ENCODE measurements at places on chromosomes 4 and X.
A peak's percentile ranks its signal among the peaks of the same experiment; 100 is the strongest.

GRCh38 chrX:38639730-38640129 lies 78.4 kb downstream of the TSPAN7 start:
- H3K27me3 ChIP-seq = no peaks in the 10 kb centered on the region
- H3K36me3 ChIP-seq = no peaks in the 10 kb centered on the region
- no peak for DNase-seq
- no peak overlapping the region for H3K27ac ChIP-seq

DNA sequence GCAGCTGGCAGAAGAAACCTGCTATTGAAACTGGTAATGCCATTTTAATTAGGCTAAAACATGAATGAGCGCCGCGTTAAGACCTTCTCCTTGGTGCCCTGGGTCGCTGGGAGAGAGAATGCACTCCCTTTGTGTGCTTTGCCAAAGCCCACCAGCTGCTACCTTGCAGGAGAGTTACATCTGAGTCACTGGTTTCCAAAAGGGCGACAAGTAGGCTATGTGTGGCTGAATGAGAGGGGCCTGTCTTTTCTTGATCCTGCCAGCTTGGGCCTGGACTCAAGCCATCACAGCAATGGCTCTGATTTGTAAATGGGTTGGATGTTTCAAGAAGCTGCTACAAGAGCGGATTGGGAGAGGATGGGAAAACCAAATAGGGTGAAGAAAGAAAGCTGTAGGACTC lies 81.5 kb downstream of the NHS start:
- H3K27ac ChIP-seq = no peak overlapping the region
- DNase-seq = no peak
- H3K4me3 ChIP-seq = no peak overlapping the region
- no peaks in the 10 kb centered on the region for H3K36me3 ChIP-seq
- H3K4me1 ChIP-seq = no peaks in the 10 kb centered on the region

GRCh38 chr4:185179488-185179887 lies 24.3 kb downstream of the CFAP97 start:
- peak overlapping the region; percentile 69 for H3K27ac ChIP-seq
- no peak overlapping the region for H3K4me3 ChIP-seq
- H3K36me3 ChIP-seq = no peaks in the 10 kb centered on the region
- H3K4me1 ChIP-seq = peaks cover 48% of the 10 kb centered on the region

DNA sequence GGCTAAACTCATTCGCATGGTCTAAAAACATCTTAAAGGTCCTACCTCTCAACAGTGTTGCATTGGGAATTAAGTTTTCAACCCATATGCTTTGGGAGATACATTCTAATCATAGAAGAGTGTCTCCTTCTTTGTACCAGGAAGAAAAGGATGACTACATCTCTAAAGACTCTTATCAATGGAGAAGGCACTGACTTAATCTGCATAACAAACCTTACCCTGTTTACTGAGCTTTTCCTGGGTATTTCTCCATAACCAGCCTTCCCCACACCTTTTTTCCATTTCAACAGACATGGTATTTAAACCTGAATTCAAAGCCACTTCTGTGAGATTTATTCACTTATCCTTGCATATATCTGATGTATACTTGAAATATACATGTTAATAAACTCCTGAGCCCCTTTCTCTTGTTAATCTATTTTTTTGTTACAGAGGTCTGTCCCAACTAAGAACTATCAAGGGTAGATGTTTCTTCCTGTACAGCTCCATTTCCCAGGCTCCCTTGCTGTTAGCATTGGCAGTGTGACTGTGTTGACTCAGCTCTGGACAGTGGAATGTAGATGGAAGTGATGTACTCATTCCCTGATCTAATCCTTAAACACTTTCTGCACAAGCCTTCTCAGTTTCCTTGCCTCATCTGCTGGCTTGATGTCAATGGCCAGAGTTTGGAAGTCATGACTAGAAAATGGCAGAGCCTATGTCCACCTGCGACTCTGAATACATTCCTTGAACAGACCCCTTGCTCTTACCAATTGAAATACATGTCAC lies 148.9 kb upstream of the CPEB2 start:
- no peaks in the 10 kb centered on the region for H3K27me3 ChIP-seq
- no peaks in the 10 kb centered on the region for H3K36me3 ChIP-seq
- H3K4me3 ChIP-seq = no peak overlapping the region

GRCh38 chrX:78522601-78523000 lies 136.5 kb downstream of the RTL3 start:
- H3K27ac ChIP-seq = no peak overlapping the region
- H3K27me3 ChIP-seq = no peaks in the 10 kb centered on the region
- no peaks in the 10 kb centered on the region for H3K4me1 ChIP-seq
- no peaks in the 10 kb centered on the region for H3K36me3 ChIP-seq
- H3K4me3 ChIP-seq = no peak overlapping the region

DNA sequence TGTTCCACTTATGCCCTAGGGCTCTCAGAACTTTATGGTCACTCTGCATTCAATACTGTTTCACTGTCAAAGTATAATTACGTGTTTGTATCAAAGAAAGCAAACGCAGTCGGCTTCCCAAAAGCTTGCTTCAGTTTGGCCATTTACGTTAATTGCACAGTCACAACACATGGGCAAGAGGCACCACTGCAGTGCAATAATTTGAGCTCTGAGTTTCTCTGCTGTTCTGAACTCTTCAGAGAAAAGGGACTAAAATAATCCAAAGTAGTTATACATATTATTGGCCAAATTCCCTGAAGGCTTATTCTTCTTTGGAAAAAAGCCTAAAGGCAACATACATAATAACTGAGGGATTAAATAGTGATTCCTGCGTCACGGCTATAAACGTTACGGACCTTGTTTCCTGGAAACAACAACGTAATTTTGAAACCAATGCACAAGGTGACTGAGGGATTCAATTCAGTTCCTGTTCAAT lies 51.3 kb downstream of the RNF150 start:
- no peak for DNase-seq
- H3K27me3 ChIP-seq = no peaks in the 10 kb centered on the region
- no peak overlapping the region for H3K4me3 ChIP-seq

GRCh38 chr4:15194520-15194919 lies 192.2 kb downstream of the CPEB2 start:
- no peak for DNase-seq
- no peaks in the 10 kb centered on the region for H3K27me3 ChIP-seq
- no peak overlapping the region for H3K4me3 ChIP-seq
- peaks cover 14% of the 10 kb centered on the region for H3K4me1 ChIP-seq

GRCh38 chrX:97766501-97767095 lies 882.9 kb downstream of the RPA4 start:
- no peak overlapping the region for H3K4me3 ChIP-seq
- H3K27ac ChIP-seq = no peak overlapping the region
- DNase-seq = no peak
- no peaks in the 10 kb centered on the region for H3K27me3 ChIP-seq
- no peaks in the 10 kb centered on the region for H3K4me1 ChIP-seq
- no peaks in the 10 kb centered on the region for H3K36me3 ChIP-seq

GRCh38 chr4:14083150-14083549 lies 455.6 kb upstream of the BOD1L1 start:
- no peaks in the 10 kb centered on the region for H3K27me3 ChIP-seq
- H3K36me3 ChIP-seq = no peaks in the 10 kb centered on the region
- DNase-seq = no peak
- no peak overlapping the region for H3K27ac ChIP-seq

- H3K4me1 ChIP-seq = no peaks in the 10 kb centered on the region
- H3K27me3 ChIP-seq = no peaks in the 10 kb centered on the region
- DNase-seq = no peak
- H3K4me3 ChIP-seq = no peak overlapping the region
These were observed 20.7 kb downstream of the TMA16 start for GRCh38 chr4:163515198-163515597.

DNA sequence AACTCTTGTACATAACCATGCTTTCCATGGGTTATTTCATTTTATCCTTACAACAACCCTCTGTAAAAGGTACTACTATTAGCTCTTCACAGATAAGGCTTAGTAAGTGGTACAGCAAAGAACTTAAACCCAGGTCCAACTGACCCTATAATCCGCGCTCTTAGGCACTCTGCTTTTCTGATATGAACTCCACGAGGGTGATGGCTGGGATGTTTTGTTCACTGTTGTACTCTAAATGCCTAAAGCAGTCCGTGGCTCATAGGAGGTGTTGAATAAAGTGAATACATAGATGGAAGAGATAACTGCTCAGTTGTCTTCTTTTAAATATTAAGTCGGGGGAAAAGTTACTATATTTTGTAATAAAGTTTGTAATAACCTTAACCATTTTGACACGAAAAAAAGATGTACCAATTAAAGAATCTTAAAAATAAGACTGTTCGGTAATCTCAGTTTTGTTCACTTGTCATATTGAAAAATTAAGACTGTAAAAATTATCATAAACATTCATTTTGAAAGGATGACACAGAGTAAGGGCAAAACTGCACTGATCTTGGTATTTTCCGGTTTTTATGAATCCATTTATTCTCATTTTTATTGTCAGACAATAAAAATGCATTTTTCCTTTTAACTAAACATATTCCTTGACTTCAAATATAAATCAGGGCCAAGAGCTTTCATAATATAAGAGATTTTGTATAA lies 166.5 kb downstream of the FBXW7 start:
- H3K4me3 ChIP-seq = no peak overlapping the region
- no peak for DNase-seq
- H3K4me1 ChIP-seq = no peaks in the 10 kb centered on the region
- H3K27me3 ChIP-seq = no peaks in the 10 kb centered on the region

DNA sequence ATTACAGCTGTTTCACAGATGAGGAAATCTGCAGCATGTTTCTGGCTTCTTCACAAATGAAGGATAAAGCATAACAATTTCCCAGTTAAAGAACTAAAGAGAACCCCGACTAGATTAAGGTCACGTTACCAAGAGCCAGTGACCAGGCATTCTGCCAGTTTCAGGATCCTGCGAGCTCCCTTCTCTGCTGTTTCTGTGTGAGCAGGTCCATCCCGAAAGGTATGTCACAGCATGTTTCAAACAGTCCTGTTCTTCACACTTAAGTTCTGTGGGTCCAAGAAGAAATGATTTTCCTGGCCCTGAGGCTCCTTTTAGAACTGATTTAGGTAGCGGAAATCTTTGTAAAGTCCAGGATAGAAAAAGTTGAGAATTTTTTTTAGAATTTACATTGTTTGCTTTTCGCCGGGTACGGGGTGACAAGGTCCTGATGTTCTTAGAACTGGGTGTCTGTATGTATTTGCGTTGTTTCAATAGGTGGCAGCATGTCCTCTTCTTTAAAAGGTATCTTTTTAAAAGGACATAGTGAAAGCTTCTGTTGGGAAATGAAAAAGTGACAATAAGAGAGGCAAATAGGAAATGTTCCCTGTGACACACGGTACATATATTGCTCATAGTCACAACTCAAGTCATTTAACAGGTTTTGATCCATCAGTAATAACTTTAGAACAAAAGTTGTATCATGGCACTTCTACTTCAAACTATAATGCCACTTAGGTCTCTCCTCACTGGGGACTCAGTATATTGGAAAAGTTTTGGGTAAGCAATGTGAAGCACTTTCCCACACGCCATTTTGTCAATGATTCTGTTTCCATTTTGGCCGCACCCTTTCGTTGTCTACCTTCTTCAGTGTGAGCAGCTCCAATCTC lies 18.4 kb downstream of the IL21 start:
- H3K27me3 ChIP-seq = no peaks in the 10 kb centered on the region
- H3K4me1 ChIP-seq = no peaks in the 10 kb centered on the region
- no peak overlapping the region for H3K27ac ChIP-seq
- DNase-seq = no peak
- no peak overlapping the region for H3K4me3 ChIP-seq
- no peaks in the 10 kb centered on the region for H3K36me3 ChIP-seq

DNA sequence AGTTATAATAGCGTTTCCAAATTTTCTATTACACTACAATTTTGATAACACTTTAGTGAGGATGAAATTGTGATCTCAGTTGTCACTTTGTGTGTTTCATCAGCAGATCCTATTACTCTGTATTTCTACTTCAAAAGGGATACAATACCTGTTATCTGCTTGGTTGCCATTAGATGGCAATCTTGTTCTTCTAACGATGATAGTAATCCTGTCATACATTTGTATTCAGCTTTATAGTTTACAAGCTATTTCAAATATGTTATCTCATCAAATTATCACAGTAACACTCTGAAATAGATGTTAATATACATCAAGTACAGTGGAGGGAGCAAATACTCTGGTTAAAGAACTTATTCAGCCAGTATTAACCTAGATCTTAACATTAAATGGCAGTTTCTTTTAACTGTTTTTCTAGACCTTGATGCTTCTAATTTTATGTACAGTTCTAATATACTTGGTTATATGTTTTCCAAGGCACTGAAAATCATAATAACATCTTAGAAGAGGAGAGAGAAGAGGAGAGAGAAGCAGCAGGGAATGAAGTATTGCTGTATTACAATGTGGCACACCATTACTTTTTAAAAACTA lies 292.0 kb downstream of the CCSER1 start:
- H3K27me3 ChIP-seq = no peaks in the 10 kb centered on the region
- no peak for DNase-seq
- H3K27ac ChIP-seq = no peak overlapping the region
- H3K4me3 ChIP-seq = no peak overlapping the region
- no peaks in the 10 kb centered on the region for H3K36me3 ChIP-seq
- no peaks in the 10 kb centered on the region for H3K4me1 ChIP-seq

GRCh38 chr4:41652971-41653370 lies 95.6 kb downstream of the PHOX2B start:
- no peak for DNase-seq
- peaks cover 7% of the 10 kb centered on the region for H3K4me1 ChIP-seq
- no peak overlapping the region for H3K27ac ChIP-seq
- peaks cover 25% of the 10 kb centered on the region for H3K36me3 ChIP-seq
- no peaks in the 10 kb centered on the region for H3K27me3 ChIP-seq
- no peak overlapping the region for H3K4me3 ChIP-seq

- DNase-seq = no peak
- H3K36me3 ChIP-seq = no peaks in the 10 kb centered on the region
- no peaks in the 10 kb centered on the region for H3K27me3 ChIP-seq
- no peak overlapping the region for H3K4me3 ChIP-seq
- no peak overlapping the region for H3K27ac ChIP-seq
- peaks cover 2% of the 10 kb centered on the region for H3K4me1 ChIP-seq
These were observed 45.4 kb downstream of the BMPR1B start for GRCh38 chr4:94803181-94803580.

- no peak for DNase-seq
- H3K36me3 ChIP-seq = no peaks in the 10 kb centered on the region
- peaks cover 3% of the 10 kb centered on the region for H3K4me1 ChIP-seq
- H3K4me3 ChIP-seq = peak overlapping the region; percentile 52
- H3K27ac ChIP-seq = peak overlapping the region; percentile 74
These were observed 2.3 kb upstream of the C1QTNF7 start for GRCh38 chr4:15425520-15425919.

DNA sequence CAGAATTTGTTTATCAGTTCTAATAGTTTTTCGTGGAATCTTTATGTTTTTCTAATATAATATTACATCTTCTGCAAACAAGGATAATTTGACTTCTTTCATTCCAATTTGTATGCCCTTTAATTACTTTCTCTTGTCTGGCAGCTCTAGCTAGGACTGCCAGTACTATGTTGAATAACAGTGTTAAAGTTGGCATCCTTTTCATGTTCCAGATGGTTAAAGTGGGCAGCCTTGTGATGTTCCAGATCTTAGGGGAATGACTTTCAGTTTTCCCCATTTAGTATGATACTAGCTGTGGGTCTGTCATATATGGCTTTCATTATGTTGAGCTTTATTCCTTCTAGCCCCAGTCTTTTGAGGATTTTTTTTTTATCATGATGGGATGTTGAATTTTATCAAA lies 220.6 kb upstream of the WDFY3 start:
- DNase-seq = no peak
- H3K27ac ChIP-seq = no peak overlapping the region
- no peaks in the 10 kb centered on the region for H3K36me3 ChIP-seq
- H3K4me3 ChIP-seq = no peak overlapping the region
- no peaks in the 10 kb centered on the region for H3K4me1 ChIP-seq

GRCh38 chr4:37236165-37236564 lies 8.4 kb upstream of the NWD2 start:
- no peak overlapping the region for H3K27ac ChIP-seq
- H3K4me1 ChIP-seq = no peaks in the 10 kb centered on the region
- no peaks in the 10 kb centered on the region for H3K27me3 ChIP-seq
- no peak for DNase-seq
- H3K36me3 ChIP-seq = no peaks in the 10 kb centered on the region
- no peak overlapping the region for H3K4me3 ChIP-seq
